Foreskin keratinocyte (primary cell): ENCODE measurements at places on chromosomes 4 and X. TPM values are rescaled to one million over a fixed set of nuclear protein-coding genes. Genes with fewer than 3 reads are reported as not detected.

Gene JADE3
- 8.2 and 8.6 TPM in 2 replicates for total RNA-seq

DNA sequence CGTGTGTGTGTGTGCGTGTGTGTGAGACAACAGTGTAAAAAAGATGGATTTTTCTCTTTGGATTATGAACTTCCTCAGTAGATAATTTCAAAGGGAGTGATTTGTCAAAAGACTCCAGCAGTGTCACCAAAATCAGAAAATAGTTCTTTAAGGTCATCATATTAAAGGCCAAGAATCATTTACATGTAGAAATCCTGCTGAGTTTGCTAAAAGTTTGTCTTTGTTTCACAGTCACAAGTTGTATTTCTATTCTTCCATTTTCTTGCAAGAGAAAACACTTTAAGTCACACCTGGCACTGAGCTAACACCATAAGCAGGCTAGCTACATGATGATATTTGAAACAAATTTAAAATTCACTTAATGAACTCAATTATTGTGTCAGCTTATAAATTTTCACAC, 222.7 kb downstream of the PACRGL start:
- no peak for DNase-seq

DNA sequence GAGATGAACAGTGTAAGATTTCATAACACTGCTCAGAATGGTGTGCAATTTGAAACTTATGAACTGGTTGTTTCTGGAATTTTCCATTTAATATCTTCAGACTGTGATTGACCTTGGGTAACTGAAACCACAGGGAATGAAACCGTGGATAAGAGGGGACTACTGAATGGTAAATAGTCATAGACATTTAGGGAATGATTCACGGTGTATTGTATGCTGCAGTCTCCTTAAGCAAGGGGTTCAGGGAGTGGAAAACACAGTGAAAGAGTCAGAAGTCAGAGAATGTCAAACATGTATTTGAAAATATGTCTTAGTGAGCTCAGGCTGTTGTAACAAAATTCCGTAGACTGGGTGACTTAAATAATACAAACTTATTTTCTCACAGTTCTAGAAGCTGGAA, 398.2 kb upstream of the DIPK2B start:
- no peak for DNase-seq

- peak; percentile 5 for DNase-seq
Observed at GRCh38 chrX:100379388-100379986, 30.6 kb downstream of the PCDH19 start.

GRCh38 chr4:7626531-7626930, 191.8 kb upstream of the PSAPL1 start:
- DNase-seq: no peak

DNA sequence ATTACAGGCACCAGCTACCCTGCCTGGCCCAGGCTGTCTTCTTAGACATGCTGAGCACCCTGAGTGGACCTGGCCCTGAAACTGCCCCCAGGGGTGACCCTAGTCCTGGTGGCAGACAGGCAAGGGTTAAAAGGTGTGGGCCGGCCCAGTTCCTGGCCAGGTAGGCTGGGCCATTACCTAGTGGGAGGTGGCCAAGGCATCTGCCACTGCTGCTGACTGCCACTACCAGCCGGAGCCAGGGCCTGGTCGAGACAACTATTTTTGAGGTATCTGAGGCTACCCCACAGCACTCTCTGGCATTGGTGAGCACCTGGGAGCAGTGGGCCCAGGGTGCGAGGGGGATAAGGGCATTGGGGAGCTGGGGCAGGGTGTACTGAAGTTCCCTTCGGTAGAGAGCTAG, at the start of gene CCDC120:
TSS of gene CCDC120 (plus strand) at position 206 of the 400 bp plus-strand sequence. CDS start 3,043 bp downstream, outside the sequence.
- no peak for DNase-seq
